Fibroblast of upper back skin (primary cell): ENCODE measurements at places on chromosomes 7 and 10.

DNA sequence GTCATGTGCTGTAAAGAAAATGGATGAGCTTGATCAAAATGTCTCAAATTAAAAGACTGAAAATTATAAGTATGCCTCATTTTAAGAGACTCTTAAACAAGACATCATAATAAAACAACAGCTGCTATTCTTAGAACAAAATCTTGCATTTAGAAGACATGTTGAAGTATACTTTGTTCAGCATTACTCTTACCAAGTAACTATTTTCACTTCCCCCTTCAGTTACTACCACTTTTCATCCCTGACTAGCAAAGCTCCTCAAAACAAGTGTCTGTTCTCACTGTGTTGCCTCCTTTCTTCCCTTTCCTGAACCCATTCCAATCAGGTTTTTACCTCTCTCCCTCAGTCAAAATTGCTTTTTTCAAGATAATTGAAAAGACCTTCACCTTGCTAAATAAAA, 31.6 kb downstream of the ELAPOR2 start:
- no peak for DNase-seq

DNA sequence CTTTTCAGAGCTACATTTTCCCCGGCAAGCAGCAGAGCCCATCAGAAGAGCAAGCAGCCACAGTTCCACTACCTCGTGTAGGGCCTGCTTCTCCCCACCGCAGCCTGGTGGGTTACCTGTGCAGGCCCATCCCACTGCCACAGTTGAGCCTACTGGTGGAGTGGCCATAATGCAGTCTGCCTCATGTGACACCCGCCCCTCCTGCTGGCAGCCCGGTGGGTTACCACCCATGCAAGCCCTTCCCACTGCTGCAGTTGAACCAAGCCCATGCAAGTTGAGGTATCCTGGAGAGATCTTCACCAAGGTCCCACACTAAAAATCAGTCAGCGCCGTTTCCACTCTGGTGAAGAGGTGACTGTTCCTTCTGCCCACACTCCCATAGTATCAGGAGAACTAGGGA, 32.1 kb upstream of the CNNM1 start:
- no peak for DNase-seq

DNA sequence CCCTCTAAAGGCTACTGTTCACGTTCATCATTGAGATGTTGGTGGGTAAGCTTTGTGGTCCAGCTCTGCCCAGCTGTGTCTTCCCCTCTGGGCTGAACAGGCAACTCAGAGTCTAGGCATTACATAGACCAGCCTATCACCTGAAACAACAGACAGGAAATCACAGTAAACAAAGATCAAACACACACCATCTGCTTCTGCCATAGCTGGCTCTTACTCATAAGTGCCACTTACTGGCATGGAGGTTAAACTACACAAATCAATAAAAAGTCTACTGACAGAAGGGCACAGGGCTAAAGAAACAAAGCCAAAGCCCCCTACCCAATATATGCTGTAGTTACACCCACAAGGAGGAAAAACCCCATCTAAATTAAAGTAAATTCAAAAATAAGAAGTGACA, 35.0 kb downstream of the SEPTIN14 start:
- no peak for DNase-seq

DNA sequence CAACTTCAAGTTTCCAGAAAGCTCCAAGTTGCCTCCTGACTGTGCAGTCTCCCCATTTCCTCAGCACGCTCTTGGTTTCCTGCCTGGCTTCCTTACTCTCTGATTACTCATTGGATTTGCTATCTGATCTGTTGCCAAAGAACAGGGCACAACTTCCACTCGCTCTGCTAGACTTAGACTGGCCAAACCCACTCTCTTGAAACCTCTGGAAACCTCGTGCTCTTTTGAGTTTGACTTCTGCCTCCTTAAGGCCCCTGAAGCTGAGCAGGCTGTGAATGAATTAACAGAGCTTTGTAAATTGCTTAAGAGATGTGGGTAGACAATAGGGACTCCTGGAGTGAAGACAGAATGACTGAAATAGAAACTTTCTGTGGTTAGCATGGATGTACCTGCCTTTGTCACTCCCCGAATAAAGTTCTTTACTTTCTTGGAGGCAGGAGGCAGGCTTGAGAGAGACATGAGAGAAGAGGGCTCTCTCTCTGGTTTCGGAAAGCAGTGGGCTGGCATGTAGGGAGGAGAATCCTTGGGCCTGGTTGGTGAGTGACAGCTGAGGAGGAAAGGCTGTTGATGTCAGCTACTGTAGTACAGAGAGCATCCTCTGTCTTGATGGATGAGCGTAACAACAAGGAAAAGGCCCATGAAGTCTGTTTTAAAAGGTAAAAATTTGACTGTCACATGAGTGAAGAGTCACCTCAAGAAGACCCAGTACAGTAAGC, 70.8 kb downstream of the CHN2 start:
- DNase-seq = peak; percentile 14

- DNase-seq = no peak
Observed at GRCh38 chr7:87933605-87933952, 472 bp upstream of the ADAM22 start.

GRCh38 chr10:76735866-76736265, 901.7 kb downstream of the KCNMA1 start:
- DNase-seq = no peak

- DNase-seq = no peak
Observed at GRCh38 chr10:6002809-6003510, 25.6 kb upstream of the IL15RA start.

DNA sequence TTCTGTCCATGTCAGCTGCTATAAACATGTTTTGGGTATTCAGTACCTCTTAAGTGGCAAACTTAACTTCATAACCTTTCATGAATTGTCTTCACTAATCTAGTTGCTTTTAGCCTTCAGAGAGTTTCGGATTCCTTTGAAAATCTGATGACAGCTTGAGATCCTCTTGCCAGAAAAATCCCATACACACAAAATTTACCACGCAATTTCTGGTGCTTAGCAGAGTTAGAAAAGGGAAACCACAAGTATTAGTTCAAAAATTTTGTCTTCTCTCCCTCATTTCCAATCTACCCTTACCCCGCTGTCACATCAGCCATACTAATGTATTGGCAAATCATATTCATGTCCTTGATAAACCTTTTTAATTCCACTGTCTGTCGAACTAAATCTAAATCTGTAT, 72.7 kb upstream of the TMEM106B start:
- no peak for DNase-seq

DNA sequence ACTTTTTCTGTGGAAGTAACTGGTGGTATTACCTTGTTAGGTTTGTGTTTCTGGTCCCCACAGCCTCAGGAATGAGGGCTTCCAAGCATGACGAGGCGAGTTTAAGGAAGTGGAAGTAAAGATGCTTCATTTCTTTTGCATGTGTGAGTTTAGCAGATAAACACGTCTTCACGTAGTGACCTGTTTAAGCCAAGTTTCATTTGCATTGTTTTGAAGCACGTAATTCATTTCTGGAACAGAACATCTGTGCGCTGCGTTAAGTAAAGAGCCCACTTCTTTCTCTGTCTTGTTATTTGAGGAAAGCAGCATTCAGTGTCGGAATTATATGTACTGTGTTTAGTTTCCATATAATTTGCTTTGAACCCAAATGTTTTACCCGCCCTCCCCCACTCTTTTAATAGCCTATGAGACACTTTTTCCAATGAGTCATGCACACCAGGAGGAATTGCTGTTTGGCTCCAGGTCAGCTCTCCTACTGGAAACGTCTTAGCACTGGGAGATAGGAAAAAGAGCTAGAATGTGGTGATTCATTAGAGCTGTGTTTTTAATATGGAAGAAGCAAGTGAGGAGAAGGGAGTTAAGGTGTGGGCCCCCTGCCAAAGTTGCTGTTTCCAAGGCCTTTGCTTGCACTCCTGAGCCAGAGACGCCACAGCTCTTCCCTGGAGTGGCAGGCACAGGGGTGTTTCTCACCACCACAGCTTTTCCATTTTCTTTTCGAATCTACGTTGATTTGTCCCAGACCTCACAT, 36.7 kb downstream of the BTBD16 start:
- DNase-seq = peak; percentile 99

DNA sequence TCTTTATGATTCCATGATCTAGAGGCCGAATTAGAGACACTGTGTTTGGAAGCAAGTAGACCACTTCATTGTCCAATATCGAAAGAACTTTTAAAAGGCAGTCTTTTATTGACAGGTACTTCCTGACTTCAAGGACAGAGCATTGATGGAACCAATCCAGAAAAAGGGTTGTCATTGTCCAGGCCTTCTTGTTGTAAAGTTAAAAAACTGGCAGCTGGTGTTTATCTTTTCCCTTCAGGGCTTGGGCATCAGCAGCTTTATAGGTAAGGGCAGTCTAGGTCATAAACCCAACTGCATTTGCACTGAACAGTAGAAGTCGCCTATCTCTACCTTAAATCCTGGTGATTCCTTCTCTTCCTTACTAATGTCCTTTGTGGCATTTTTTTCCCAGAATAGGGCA, 95.6 kb downstream of the ST7 start:
- DNase-seq = no peak

DNA sequence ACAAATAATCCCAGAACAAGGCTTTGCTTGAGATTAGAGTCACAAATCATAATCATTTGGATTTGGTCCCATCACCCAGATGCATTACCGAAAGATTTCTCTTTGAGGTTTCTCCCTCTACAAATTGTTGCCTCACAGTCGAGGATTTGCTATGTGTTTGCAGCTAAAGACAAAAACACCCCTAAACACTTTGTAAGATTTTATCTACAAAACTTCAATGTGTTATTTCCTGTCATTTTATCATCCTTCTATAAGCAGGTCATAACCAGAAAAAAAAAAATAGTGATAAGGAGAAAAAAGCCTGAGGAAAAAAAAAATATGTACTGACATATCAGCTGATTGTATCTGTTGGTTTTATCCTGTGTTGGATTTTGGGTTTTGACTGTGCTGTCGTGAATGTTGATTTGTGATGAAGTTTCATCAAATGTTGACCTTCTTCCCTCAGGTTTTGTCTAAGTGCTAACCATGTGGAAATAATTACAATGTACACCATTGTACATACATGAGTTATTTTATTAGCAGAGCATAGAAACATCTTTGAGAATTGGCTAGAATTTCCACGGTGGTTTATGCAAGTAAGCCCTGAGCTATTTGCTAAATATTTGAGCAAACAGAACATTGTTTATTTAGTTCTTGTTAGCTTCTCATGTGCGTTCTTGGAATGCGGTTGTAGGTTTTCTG, 274.4 kb downstream of the NEBL start:
- peak; percentile 83 for DNase-seq

- DNase-seq = no peak
Observed at GRCh38 chr7:70321016-70321590, 722.8 kb downstream of the AUTS2 start.

DNA sequence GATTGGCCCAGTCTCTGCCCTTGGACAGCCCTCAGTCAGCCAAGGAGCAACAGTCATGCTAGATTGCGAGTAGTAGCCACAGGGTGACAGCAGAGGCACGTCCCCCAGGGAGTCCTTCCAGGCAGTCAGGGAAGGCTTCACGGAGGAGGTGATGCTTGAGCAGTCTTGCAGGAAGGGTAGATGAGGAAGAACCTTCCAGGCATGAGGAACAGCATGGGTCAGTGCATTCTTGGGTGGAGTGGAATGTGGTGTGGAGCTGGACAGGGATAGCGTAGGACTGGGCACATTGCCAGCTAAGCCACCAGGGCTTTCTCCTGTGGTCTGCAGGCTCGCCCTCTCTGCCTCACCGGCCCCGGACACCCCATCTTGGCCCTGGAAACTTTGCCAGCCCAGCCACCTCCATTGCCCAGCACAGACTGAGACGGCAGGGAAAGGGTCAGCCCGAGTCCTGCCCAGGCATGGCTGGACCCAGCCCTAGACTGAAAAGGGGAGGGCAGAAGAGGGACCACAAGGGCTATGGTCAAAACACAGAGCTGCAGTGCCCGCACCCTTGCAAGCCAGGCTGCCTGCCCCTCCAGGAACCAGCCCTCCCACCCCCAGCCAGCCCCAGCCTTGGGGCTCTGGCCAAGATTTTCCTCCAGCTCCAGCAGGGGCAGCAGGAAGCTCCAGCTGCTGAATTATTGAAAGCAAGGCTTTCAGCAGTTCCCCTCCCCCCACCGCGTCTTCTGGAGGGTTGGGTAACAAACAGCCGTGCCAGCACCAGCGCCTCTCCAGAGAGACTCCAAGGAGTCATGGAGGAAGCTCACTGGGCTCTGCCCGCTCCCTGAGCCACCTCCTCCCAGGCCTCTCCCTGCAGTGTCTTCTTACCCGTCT, 18.7 kb downstream of the SRRM3 start:
- peak; percentile 46 for DNase-seq

GRCh38 chr7:20959281-20959680, 172.6 kb upstream of the SP8 start:
- DNase-seq = no peak

- peak; percentile 65 for DNase-seq
Observed at GRCh38 chr7:13050703-13051102, 363.3 kb downstream of the ARL4A start.

GRCh38 chr7:48839108-48839507, 85.2 kb upstream of the CDC14C start:
- DNase-seq = no peak

DNA sequence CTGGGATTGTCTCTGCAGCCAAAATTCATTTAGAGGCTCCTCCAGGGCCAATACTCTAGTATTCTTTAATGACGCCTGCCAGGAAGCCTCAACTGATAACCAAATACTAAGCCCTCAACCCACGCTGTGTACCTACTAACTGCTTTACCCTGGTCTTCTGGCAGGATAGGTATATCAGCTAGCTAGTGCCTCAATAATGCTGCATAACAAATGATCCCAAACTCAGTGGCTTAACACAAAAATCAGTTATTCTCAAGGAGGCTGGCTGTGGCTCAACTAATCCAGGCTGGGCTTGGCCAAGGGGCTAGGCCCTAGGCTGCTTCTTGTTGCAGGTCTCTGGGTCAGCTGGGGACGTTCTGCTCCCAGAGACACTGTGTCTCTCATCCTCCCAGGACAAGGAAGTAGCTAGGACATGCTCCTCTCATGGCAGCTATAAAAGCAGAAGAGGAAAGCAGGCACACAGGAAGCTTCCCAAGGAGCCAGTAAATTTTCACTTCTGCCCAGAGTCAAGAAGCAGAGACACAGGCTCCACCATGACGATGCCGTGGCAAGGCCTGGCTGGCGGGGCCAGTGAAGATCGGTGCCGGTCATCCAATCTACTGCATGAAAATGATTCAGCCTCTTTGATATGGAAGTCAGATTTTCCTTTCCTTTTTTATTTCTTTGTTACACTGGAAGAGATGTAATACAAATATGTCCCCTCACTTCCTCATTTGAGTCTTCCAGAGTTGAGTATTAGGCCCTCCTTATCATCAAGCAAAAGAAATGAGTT, 28.6 kb upstream of the COL13A1 start:
- DNase-seq = no peak
